SK-MEL-5 (cell line): ENCODE measurements at places on chromosomes 1 and 21. TPM values are rescaled to one million over a fixed set of nuclear protein-coding genes. Genes with fewer than 3 reads are reported as not detected.

ABCB10 gene
- total RNA-seq = 17.8 and 20.0 TPM in 2 replicates

CD2 gene
- not detected in 2 replicates for total RNA-seq

SH2D1B gene
- total RNA-seq = not detected in 2 replicates

DNA sequence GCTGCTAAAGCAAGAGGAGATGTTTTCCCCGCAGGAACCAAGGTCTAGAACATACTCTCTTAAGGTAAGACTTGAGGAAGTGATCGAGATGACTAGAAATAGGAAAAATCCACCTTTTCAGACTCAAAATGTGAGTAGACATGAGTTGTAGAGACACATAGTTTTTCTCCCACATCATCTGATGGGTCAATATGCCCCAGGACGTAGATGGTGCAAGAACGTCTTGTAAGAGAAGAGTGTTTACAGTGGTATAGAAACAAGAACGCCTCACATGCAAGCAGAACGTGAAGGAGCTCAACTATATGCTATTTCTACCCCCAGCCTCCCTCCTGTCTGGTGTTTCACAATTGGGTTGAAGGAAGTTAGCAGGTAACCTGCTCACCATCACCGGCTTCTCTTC lies 144.0 kb upstream of the BACE2 start:
- no peak for DNase-seq

DNA sequence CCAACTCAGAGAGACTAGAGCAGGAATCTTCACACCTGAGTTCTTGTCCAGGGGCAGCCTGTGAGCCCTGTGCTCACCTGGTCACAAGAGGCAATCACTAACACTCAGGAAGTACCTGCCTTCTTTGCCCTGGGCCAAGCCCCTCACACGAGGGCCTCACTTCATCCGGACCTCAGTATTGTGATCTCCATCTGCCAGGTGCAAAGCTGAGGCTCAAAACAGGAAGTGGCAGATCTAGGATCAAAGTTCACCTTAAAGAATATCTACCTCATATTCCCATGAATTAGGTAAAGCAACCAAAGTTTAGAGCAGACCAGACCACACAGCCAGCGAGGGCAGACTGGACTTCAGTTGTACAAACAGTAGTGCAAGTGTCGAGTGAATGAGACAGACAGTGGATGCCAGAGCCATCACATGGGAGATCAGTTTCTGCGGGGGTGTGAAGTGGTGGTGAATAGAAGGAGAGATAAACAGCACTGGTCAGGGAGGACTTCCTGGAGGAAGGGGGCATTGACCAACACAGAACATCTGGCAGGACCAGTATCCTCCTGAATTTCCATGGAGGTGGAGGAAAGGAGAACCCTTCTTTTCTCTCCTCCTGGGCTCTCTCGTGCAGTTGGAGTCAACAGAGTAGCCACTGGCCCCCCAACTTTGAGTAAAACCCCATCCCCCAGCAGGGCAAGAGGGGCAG lies 116.6 kb upstream of the ZBTB40 start:
- no peak for DNase-seq

DNA sequence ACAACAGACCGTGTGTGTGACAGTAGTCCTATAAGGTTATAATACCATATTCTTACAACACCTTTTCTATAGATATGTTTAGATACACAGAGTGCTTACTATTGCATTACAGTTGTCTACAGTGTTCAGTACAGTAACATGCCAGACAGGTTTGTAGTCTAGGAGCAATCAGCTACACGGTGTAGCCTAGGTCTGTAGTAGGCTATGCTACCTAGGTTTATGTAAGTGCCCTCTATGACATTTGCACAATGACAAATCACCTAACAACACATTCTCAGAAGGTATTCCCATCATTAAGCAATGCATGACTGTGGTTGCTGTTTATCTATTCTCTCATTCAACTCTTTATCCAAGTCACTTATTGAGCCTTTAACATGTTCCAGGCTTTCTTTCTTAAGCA lies 1.8 kb upstream of the WLS start:
- DNase-seq = no peak

- DNase-seq = no peak
These were observed 54.8 kb downstream of the SSX2IP start for GRCh38 chr1:84635429-84635828.

GRCh38 chr21:45366476-45366875 lies 38.5 kb upstream of the COL18A1 start:
- no peak for DNase-seq

DNA sequence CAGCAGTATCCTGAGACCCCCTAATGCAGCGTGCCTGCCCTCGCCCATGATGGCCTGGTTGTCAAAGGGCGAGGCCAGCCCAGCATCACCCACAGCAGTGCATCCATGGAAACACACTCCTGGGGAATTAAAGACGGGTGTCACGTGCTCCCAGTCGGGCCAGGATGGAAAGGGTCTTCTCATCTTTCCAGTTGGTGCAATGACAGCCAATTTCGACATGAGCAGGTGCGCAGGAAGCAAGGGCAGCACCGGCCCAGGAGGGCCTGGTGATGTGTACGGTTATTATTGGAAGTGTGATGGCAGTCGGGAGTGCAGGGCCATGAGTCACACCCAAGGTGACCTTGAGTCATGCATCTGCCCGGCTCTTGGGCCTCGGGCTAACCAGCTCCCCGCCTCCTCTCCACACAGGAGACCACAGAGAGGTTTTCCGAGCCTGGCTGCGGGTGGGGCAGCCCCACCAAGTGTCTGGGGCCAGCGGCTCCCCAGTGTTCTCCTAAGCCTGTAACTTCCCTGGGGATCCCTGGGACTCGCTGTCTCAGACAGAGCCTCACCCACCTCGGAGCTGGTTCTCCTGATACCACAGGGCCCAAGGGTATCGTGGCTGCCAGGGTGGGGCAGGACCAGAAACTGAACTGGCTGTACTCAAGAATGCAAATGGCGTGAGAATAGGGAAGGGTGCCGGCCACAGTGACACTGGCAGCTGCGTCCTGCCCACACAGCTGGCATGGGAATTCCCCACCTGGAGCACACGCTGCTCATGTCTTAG lies 119.8 kb downstream of the SIK1 start:
- peak; percentile 55 for DNase-seq

- DNase-seq = no peak
These were observed 499 bp upstream of the CRTC2 start for GRCh38 chr1:153958961-153959260.

DNA sequence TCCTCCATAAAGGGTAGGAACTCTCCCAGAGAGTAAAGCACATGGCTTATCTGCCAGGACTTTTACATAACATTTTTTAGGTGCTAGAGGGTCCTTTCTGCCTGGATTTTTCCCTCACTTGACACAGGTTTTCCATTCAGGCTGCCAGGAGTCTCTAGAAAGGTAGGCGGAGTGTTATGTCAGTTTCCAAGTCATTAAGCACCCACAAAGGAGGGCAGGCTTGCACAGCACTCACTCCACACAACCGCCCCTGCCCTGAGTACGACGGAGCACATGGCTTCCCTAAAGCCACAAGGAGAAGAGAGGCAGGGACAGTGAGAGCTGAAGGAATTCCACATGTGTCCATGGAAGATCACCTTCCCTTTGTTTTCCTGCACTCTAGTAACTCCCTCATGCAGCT lies 55.7 kb downstream of the CAPZB start:
- no peak for DNase-seq

- no peak for DNase-seq
These were observed 727.6 kb upstream of the CHRM3 start for GRCh38 chr1:238658763-238659162.

DNA sequence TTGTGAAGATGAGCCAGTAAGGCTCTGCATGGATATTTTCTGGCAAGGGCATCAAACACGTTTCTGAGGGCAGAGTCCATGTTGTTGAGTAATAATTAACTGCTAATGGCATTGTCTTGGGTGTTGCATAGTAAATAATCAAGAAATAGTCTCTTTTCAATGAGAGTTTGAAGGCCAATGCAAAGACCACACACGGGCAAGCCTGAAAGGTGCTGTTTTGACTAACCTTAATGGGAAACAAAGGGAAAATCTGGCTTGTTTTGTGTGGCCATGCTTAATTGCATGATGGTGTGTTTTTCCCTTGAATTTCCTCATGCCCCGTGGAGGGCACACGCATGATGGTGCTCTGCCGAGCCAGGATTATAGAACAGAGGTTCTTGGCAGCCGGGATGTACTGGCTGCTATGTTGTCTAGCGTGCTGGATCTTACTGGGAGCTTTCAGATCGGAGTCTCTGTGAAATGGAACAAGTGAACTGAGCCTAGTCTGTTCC lies 127.6 kb downstream of the NOS1AP start:
- DNase-seq = no peak

- DNase-seq = no peak
These were observed 1202.3 kb downstream of the NCAM2 start for GRCh38 chr21:22200378-22201092.

- DNase-seq = no peak
These were observed 31.7 kb upstream of the TRIM17 start for GRCh38 chr1:228448372-228448771.

- no peak for DNase-seq
These were observed 11.7 kb upstream of the IL24 start for GRCh38 chr1:206885341-206886060.

DNA sequence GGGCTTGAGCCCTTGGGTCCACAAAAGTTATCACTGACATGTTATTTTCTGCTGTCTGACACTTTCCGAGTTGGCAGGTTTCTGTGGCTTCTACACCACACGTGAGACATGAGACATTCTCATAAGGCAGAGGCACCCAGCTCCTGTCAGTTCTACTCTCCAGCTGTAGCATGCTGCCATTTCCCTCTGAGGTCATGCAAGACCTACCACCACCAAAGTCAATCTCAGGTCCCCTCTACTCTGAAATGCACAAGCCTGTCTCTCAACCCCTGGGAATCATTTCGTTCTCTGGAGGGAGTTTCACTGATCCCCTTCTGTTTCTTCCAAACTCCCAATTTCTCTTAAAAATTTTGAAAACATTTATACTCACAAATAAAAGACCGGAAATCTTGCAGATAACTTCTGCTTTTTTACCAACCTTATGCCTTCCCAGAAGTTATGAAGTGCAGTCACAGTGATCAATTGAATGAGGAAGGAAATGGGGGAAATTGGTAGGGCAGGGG lies 39.5 kb upstream of the CR2 start:
- no peak for DNase-seq
